Activated CD4-positive, alpha-beta T cell treated with anti-CD3 and anti-CD28 coated beads, Interleukin-2, amount 10 ng/mL, durations not matched to agents 24 days and 14 days (primary cell): ENCODE measurements at places on chromosomes 6 and 20. TPM values are rescaled to one million over a fixed set of nuclear protein-coding genes. Genes with fewer than 3 reads are reported as not detected.

GRCh38 chr6:147559006-147559405 lies 50.5 kb downstream of the SAMD5 start:
- DNase-seq: peak; percentile 11

DNA sequence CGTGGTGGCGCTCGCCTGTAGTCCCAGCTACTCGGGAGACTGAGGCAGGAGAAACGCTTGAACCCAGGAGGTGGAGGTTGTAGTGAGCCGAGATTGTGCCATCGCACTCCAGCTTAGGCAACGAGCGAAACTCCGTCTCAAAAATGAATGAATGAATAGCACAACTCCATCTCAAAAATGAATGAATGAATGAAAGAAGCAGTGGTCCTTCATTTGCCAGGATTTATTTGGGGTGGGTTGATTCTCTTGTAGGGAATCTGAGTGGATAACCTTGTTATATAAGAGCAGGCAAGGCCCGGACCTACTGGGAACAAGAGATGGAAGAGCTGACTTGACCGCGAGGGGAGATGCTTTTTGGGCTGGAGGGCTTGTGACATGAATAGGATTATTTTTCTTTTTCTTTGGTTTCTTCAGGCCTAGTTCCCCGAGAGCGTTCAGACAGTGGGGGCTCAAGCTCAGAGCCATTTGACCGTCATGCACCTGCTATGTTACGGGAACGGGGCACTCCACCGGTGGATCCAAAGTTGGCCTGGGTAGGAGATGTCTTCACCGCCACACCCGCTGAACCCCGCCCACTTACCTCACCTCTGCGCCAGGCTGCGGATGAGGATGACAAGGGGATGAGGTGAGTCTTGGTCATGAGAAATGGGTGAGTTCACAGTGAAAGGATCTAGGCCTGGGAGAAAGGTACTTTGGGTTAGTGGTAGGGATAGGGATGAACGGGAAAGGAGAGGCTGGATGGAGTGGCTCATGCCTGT lies 9.8 kb downstream of the PRRC2A start:
- no peak for DNase-seq

DNA sequence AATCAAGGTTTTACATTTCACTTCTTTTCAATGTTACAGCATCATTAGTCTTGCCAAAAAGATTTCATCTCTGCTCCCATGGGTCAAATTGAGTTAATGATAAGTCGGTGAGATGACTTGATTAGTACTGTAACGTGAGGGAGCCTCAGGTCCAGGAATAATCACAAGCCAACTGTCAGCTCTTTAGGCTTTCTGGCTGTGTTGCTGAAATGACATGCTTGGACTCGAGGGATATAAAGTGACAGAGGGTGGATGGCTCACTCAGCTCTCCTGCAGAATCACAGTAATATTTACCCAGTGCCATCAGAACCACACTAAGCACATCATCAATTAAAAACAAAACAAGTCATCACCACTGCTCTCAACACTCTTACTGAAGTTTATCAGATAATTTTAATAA lies 196.2 kb upstream of the THEMIS start:
- DNase-seq: no peak

MUC22 gene
- not detected in 2 replicates for total RNA-seq

IRF4 gene
- 831 and 846 TPM in 2 replicates for total RNA-seq

- DNase-seq: no peak
Observed at GRCh38 chr6:128803911-128804310, 79.0 kb upstream of the LAMA2 start.
